ENCODE measurements at places on chromosomes 7 and 10.

- DNase-seq = no peak
These were observed 39.5 kb upstream of the INSIG1 start for GRCh38 chr7:155258226-155258560.

- no peak for DNase-seq
These were observed 749.1 kb downstream of the CNTNAP2 start for GRCh38 chr7:146865696-146866095.

DNA sequence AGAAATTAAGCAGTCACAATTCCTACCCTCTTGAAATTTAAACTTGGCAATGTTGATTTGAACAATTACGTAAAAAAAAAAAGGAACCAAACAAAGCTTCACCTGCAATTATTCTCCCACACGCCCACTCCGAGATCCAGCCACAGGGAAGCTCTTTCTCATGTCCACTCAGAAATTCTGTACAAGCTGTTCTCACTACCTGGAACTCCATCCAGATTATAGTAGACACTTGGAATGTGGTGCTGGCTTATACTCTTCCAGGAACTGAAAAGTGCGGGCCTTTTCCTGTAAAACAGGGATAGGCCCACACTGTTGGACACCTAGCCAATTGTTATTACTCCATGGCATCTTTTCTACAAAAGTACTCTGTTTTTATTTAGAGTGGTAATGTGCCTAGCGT lies 20.3 kb upstream of the TOMM7 start:
- no peak for DNase-seq

GRCh38 chr10:118583611-118584010 lies 11.8 kb downstream of the PRLHR start:
- no peak for DNase-seq

DNA sequence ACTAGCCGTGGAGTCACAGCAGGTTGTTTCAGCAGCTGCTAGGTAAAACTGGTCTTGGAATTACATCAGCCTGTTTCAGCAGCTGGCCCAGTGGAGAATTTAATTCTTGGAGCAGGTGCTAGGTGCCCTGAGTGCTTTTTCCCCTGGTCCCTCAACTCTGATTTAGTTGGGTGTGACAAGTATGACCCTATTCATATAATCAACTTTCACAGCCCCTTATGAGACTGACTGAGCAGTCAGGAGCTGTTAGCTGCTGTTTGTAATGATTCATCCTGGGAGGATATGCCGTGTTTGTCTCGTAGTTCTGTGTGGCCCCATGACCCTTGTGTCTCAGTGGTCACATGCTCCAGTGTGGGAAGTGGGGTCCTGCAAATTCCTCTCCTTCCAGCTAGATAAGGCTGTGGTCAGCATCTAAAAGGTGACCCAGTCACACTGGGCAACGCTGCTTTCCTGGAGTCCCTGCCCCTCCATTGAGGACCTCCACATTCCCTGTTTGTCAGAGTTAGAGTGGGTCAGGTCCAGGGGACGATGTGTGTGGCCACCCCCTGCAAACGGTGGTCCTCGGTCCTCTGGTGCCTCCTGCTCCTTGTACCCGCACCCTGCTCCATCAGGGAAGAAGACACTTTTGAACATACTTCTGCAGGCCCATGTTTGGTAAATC lies 28.3 kb downstream of the TBATA start:
- DNase-seq = no peak

GRCh38 chr10:132500781-132501415 lies 36.7 kb upstream of the INPP5A start:
- DNase-seq = no peak
